ENCODE measurements at places on chromosomes 2 and 18.
A peak's percentile ranks its signal among the peaks of the same experiment; 100 is the strongest.

GRCh38 chr2:17226941-17227490 is 291.2 kb downstream of the RAD51AP2 start:
- DNase-seq: no peak

DNA sequence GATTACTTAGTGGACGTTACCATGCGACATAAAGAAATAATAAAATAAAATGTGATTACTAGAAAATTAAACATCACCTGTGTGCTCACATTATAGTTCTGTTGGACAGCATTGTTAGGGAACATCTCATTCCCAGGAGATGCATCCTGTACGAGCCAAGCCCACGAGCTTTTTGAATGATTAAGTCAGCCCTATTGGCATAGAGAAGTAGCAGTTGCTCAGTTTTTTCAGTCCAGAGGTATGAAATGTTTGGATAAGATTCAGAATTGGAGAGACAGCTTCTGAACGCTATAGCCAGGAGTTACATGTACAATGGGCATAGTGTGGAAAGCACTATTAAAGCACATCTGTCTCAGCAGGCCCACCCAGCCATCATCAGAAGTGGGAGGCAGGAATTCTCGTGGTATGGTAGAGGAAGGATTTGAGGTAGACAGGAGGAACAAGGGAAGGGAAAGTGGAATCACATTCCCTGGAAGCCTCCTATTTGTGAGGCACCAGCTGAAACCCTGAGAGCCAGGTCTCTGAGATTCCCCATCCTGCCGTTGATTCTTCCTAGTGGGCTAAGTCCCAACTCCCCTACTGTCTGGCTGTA is 8.6 kb downstream of the SPATS2L start:
- no peak for DNase-seq

DNA sequence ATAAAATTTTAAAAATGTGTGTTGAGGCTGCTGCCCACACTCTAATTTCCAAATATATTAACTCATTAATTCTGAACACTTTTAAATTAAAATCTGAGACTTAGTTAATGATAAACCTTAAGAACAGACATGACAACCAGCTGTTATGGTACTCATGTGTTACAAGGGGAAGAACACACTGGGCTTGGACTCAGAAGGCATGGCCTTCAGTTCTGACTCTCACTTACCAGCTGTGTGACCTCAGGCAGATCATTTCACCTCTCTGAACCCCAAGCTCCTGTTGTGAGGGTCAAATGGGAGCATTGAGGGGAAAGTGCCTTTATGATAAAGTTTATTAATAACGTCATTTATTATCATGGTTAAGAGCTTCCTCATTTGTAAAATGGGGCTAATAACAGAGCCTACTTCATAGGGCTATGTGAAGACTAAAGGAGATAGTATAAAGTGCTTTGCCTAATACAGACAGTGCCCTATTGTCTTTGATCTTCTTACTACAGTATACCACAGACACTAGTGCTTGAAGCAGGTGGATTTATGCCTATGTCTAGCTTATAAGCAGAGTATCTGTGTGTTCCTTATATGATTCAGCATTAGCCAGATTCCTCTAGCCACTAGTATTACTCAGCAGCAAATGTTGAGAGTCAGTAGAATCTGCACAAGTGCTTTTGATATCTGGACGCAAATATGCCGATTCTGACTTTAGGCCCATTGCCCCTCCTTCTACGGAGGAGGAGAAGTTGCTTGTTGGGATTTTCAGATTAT is 99.6 kb downstream of the SGPP2 start:
- no peak for DNase-seq

DNA sequence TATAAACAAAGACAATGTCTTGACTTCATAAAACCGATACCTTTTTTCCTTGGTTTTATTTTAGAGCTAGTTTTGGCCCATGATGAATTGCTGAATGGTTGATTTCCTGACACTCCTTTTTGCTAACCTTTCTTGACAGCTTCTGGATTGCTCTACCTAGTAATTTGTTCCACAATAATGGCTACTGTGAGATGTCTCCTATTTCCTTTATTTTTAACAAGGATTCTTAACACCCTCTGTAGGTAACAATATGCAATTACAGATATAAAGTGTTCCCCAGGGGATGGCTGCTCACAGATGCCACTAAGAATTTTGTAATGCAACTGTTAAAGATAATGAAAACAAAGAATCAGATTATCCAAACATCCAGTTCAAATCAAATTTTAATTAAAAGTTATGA is 100.8 kb upstream of the ATP5MC3 start:
- DNase-seq: no peak

DNA sequence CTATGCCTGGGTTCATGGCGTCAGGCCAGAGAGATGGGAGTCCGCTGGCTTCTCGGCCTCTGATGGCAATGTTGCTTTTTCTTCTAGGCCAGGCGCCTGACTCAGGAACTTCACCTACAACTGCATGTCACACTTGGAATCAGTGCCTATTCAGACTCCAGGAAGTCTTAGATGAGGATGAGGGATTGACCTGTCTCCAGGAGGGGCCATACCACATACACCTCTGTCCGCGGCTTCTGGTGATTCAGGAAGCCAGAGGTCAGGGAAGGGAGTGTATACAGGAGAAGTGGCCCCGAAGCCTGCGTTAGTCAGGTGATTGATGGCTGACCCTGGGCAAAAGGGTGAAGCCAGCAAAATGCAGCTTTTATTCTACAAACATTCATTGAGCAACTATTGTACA is 109.1 kb upstream of the RMDN2 start:
- DNase-seq: no peak

- no peak for DNase-seq
Measured at GRCh38 chr2:232525791-232526371, at the start of gene CHRND. Gene CHRND, plus strand, starts transcription at chr2:232526160. Its CDS starts 56 bp downstream, at chr2:232526216.

DNA sequence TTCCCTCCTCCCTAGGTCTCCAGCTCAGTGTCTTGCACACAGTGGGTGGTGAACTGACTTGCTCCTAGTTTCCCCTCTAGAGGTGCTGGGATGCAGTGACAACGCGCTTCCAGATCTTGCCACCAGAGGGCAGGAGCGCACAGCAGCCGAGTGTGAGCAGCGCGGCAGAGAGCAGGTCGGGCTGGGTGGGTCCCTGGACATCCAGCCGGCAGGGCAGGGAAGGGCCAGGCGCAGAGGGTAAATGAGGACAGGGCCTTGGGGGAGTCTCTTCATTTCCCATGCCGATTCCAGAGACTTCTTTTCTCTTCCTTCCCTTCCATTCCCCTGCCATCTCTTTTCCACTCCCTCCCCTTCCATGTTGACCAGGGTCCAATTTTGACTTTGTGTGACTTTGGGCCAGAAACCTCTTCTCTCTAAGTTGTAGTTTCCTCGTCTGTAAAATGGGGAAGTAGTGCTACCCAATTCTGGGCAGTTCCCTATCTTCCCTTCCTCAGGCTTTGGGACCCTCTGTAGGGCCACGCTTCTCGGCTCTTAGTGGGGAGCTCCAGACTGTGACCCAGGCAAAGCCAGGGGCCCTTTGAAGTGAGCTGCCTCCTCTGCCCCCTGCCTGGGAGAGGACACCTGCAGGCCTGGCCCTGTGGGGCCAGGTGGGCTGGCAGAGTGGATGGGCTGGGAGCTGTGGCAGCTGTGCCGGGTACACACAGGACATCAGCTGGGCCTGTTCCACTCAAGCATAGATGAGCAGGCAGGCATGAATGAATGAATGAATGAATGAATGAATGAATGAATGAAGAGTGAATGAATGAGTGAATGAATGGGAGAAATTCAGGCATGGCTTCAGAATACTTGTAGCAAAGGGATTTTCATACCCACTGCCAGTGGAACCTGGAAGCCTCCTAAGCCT is 43.3 kb upstream of the TAF1B start:
- peak; percentile 69 for DNase-seq

- no peak for DNase-seq
Measured at GRCh38 chr18:42087876-42088275, 132.8 kb downstream of the PIK3C3 start.

DNA sequence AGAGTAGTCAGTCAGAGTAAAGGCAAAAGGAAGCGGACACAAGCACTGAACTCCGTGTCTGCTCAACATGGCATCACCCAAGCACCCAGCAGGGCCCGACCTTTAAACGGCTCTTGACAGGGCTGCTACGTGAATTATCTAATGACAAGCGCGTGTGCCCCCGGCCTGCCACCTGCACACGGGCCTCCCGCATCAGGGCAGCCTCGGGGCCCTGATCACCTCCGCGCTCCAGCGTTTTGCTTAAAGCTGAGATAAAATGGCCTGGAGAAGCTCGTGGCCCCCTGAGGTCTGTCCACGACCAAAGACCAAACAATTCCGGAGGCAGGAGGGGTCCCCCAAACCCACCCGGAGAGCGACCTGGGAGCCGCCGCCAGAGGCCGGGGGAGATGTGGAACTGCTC is 376 bp downstream of the NDUFA10 start:
- no peak for DNase-seq

GRCh38 chr2:157497638-157498314 is 53.9 kb upstream of the CYTIP start:
- no peak for DNase-seq

GRCh38 chr2:165406173-165406572 is 63.3 kb upstream of the CSRNP3 start:
- no peak for DNase-seq

- DNase-seq: no peak
Measured at GRCh38 chr2:128286011-128286721, 32.5 kb downstream of the HS6ST1 start.

GRCh38 chr18:39840406-39840805 is 2114.6 kb upstream of the PIK3C3 start:
- no peak for DNase-seq

GRCh38 chr2:69514406-69514805 is 77.2 kb upstream of the NFU1 start:
- no peak for DNase-seq

All from stimulated activated CD4-positive, alpha-beta T cell treated with anti-CD3 and anti-CD28 coated beads, Interleukin-2, amount 100 ng/mL, for 4 hours (primary cell).